Body of pancreas (tissue), 4 donors: ENCODE measurements at places on chromosomes 7 and 10. TPM values are rescaled to one million over a fixed set of nuclear protein-coding genes. Genes with fewer than 3 reads are reported as not detected.

DNA sequence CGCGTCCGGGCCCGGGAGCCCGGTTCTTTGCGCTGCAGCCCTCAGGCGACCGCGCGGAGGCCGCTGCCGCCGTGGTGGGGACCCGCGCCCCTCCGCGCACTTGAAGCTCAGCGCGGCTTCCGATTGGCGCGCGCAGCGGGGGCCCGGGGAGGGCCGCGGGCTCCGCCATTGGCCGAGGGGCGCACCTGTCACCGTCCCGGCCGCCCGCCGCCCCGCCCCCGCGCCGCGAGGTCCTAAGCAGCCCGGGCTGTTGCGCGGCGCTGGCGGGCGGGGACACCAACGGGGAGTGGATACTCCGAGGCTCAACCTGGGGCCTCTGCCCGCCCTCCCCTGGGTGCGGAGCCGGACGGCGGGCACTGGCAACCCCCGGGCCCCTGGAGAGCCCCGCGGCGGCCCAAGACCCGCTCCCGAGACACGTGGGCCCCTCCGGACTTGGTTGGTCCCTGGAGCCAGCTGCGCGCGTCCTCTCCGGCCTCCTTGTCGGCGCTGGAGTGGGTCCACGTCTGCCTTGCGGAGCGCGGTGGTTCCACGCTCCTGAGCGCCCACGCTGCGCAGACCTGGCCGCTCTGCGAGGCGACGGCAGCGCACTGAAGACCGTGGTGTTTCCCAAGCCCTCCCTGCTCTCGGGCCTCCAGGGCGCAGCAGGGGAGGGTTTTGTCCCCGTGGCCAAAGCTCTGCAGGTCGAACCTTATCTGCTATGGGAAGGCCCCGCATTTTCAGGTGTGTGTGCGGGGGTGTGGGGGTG lies at the start of gene MNX1:
MNX1 (minus strand) TSS at position 76 of the 745 bp plus-strand sequence. CDS start 313 bp downstream, outside the sequence.
- peak; percentile 91 for DNase-seq

GRCh38 chr10:62636825-62637248 lies 167.7 kb upstream of the ADO start:
- no peak for DNase-seq

Gene P4HA1
- 21.5 TPM for total RNA-seq

DNA sequence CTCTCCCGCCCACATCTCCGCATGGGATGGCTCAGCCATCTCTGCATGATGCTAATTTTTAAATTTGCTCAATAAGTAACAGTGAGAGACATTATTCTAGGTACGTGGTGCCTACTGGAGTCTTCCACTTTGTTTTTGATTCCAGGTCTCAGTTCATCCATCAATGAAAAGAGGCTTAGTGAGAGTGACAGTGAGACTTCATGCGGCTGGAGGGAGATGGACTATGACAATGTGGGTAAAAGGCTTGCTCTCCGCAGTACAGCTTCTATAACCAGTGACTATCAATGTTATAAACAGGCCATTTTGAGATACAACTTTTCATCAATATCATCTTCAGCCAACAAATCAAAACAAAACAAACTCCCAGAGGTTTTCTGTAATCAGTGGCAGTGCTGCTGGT lies 563.4 kb upstream of the MKI67 start:
- DNase-seq = no peak

DNA sequence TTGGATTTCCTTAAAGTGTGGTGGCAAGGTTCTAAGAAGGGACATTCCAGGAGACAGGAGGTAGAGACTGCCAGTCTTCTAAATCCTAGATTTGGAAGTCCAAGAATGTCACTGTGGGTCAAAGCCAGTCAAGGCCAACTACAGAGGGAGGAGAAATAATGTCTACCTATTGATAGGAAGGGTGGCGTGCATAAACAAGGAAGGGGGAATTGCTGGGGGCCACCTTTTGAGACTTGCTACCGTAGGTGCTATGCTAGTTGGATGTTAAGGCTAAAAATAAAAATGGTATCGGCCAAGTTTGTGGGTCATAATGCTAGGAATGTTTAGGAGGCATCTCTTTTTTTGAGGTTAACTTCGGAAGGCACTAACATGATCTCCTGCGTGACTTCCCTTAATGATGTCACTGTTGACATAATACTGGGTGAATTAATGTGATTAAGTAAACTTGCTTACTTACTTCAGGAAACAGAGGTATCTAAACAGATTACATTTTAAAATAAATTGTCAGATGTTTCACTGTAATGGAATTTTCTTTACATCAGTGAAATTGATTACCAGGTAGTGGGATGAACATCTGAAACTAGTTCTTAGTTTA lies 4.8 kb downstream of the BTRC start:
- DNase-seq = no peak

DNA sequence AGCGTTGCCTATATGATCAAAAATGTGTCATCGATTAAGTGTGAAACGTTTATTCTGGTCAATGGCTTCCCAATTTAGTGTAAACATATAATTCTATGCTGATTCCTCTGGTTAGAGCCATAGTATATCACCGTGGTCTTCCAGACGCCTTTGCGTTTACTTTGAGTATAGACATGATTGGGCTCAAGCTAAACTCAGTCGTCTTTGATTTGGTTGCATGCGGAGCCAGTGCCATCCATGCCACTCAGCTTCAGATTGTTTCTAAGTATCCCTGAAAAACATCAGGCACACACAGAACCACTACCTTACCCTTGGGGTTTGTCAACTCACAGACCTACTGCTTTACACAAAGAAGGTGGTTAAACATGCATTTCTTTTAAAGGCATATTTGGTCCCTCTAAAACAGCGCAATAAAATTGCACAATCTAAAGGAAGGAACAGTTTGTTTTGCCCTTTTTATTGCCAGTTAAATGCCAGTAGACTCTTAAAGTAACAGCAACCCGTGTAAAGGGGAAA lies 273.6 kb upstream of the KLF6 start:
- DNase-seq = no peak

DNA sequence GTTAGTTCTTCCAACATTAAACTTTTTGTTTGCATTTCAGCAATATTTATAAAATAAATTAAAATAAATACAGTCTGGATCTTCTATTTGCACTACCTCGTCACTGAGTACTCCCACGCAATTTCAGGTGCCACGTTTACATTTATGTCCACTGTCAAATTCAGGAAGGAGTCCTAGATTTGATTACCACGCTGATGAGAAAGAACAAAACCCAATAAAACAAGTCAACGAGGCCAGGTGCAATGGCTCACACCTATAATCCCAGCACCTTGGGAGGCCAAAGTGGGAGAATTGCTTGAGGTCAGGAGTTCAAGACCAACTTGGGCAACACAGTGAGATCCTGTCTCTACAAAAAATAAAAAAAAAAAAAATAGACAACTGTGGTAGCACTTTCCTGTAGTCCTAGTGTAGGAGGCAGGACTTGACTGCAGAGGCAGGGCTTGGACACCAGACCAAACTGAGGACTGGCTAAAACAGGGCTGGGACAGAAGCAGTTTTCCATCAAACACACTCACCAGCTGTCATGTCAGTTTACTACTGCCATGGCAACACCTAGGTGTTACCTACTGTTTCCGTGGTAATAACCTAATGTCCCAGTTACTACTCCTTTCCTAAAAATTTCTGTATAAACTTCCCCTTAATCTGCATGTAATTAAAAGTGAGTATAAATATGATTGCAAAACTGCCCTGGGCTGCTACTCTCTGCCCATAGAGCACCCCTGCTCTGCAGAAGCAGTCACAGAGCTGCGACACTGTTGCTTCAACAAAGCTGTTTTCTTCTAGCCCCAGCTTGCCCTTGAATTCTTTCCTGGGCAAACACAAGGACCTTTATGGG lies 341.7 kb downstream of the PARD3 start:
- no peak for DNase-seq
